T-helper 22 cell (primary cell): ENCODE measurements at places on chromosomes 5 and 9.
A peak's percentile ranks its signal among the peaks of the same experiment; 100 is the strongest.

DNA sequence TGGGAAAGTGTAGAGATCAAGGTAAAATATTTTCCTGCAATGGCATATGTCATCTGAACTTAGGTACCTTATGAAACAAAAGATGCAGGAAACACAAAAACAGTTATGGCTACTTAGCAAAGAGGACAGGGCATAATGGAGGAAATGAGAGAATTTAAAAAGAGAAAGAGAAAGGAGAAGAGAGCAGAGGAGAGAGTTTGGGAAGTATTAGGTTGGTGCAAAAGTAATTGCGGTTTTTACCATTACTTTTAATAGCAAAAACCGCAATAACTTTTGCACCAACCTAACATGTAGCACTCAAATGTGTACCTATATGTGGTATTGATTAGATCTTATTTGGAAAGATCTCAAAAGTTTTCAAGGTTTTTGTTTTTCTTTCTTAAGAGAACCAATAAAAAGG, 160.1 kb upstream of the ACTBL2 start:
- no peak for DNase-seq

- no peak for DNase-seq
Measured at GRCh38 chr5:175052351-175052750, 328.0 kb downstream of the MSX2 start.

DNA sequence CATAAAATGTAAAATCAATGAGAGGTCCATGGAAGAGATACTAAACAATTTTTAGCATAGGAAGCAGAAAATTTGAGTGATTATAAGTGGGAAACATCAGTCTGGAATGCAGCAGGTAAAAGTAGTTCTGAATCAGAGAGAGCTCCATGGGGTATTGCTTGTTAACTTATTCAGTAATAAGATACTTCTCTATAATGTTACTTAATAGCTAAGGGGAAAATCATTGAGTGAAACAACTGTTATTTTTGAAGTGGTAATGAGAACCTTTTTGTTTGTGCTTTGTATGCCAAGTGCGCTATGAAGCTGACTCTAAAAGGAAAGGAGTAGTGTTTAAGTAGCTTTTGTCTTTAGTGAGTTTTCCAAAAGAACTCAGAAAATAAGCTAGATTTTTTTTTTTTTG, 95.2 kb downstream of the ERBIN start:
- DNase-seq: no peak

DNA sequence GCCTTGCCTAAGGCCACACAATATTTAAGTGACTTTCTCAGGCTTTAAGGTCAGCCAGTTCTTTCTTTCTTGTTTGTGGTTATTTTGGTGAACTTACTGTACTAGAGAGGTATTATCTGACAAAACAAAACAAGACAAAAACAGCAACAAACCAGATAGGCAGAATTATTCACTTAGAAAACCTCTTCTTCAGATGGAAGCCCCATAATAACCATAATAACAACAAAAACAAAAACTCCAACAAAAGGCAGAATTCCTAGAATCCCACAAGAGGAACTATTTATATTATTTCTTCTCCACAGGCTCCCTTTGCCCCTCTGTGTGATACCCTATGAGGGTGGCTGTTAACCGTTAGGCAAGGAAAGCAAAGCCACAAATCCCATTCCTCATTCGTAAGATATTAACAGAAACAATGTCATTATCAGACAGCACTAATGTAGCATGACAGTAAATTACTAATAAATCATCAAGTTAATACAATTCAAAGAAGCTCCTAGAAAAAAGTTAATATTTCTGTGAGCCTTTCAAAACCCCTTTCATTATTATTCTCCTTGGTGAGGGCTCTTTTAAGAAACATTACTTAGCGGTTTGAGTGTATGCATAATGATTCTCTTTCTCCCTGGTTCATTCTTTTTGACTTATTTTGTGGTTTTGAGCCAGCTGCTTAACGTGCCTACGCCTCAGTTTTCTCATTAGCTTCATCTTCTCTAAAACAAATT, 274.9 kb downstream of the EFNA5 start:
- DNase-seq: no peak

DNA sequence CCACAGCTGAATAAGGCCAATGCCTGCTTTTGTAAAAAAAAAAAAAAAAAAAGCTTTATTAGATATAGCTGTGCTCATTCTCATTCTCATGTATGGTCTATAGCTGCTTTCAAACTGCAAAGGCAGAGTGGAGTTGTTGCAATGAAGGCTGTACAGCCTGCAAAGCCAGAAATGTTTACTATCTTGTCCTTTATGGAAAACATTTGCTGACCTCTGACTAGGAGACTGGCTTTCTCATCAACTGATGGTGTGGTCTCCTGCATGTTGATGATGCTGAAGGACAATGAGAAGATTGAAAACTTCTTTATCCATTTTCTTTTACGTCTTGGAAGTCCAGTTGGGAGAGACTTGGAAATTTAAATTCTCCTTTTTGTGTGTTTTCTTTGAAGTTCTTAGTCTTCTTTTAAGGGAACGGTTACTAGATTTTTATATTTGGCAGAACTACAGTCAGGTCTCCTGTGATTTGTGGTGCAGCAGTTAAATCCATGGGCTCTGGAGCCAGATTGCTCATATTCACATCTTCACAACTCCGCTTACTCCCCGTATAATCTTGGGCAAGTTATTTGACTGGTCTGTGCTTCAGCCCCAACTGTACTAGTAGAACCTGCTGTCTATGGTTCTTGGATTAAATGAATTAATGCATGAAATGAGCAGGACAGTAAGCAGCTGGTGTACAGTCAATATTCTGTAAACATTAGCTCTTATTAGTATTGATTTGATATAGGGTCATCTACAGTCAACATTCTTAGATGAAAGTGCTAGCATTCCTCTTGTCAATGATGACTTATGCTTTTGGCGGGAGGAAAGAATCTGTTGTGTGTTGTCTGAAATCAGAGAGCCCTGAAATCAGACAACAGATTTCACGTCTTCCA, 39.7 kb upstream of the BASP1 start:
- no peak for DNase-seq

- DNase-seq: no peak
Measured at GRCh38 chr5:108729242-108729615, 18.5 kb upstream of the FER start.

GRCh38 chr9:78397454-78397853, 100.5 kb downstream of the PSAT1 start:
- DNase-seq: no peak

- DNase-seq: no peak
Measured at GRCh38 chr9:110575169-110575568, 4.4 kb downstream of the SVEP1 start.

- DNase-seq: no peak
Measured at GRCh38 chr5:6822556-6823343, 109.5 kb downstream of the TENT4A start.

DNA sequence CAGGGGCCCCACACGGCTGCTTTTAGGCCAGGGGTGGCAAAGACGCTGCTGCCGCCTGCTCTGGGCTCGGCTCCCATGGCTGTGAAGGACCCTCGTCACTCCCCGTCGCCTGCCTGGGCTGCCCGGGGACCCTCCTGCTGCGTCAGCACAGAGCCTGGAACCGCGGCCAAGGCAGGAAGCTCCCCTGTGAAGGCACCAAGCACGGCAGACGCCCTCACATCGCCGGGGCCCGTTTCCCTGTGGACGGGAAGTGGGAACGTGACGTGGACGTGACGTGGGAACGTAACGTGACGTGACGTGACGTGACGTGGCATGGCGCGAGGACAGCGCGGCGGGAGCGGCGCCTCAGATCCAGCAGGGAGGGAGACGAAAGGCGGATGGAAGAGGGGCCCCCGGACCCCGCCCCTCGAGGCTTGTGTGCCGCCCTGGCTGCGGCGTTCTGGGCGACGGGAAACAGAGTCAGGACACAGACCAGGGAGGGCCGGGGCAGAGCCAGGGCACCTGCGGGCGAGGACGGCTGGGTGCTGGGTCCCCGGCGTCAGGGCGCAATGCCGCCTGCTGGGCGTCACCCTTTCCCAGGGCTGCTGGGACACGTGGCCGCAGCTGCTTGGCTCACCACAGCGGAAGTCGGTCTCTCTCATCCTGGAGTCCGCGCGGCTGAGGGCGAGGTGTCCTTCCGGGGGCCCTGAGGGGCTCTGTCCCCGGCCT, 53.1 kb downstream of the MRPL36 start:
- DNase-seq: no peak

DNA sequence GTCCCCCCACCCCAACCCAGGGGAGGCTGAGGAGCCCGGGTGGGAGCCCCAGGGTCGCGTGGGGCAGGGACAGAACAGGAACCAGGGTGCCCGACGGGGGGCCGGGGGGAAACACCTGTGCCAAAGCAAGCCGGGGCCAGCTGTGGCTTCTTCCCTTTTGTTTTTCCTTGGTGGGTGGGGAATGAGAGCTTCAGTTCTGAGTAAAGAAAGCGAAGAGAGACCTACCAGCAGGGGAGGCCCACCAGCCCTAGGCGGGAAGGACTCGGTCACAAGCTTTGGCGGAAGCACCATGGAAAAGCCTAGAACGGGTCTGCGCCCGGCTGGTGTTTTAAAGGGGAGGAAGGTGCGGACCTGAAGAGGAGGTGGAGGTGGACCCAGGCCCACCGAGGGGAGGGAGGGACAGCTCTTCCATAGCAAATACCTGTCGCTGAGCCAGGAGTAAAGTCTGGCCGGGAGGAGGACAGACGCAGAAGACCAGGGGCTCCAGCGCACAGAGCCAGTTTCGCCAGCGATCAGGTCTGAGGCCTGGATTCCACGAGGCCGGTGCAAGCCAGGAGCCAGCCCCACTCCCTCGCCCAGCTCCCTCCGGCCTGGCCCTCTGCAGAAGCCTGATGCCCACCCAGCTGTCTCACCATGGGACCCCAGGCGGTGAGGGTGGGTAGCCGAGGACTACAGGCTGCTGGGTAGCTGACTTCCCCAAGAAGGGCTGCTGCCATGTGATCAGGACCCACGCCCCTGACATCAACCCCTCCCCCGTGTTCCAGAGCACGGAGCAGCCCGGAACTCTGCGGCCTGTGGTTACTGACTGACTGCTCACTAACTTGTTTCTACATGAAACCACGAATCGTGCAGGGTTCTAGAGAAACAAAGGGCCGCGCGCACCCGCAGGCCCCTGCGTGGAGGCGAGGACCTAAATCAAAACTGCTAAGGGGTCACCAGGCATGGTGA, 849 bp upstream of the MGAT1 start:
- peak; percentile 78 for DNase-seq

- no peak for DNase-seq
Measured at GRCh38 chr9:76859860-76860259, 46.1 kb downstream of the PRUNE2 start.

DNA sequence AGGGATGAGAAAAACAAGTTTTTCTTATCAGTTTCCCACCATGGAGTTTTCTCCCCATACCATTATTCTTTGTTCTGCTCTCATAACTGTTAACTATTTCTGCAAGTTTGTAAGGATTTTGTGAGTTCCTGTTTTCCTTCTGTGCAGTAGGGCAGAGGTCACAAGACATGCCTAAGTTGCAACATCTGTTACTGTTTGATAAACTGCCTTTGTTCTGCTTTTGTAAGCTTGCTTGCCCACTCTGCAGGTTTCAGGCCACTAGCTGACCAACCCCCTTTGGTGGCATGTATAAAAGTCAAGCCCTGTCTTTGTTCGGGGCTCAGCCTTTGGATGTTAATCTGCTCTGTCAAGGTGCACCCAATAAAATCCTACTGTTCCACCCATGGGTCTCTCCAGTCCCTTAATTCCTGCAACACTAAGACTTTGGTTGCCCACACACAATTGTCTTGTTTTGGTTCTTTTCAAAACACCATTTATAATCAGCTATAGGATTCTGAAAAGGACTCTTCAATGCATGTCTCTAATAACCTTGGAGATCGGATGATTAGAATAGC, 545.4 kb downstream of the CDH9 start:
- DNase-seq: no peak

- DNase-seq: no peak
Measured at GRCh38 chr9:94697972-94698581, 28.4 kb upstream of the AOPEP start.

DNA sequence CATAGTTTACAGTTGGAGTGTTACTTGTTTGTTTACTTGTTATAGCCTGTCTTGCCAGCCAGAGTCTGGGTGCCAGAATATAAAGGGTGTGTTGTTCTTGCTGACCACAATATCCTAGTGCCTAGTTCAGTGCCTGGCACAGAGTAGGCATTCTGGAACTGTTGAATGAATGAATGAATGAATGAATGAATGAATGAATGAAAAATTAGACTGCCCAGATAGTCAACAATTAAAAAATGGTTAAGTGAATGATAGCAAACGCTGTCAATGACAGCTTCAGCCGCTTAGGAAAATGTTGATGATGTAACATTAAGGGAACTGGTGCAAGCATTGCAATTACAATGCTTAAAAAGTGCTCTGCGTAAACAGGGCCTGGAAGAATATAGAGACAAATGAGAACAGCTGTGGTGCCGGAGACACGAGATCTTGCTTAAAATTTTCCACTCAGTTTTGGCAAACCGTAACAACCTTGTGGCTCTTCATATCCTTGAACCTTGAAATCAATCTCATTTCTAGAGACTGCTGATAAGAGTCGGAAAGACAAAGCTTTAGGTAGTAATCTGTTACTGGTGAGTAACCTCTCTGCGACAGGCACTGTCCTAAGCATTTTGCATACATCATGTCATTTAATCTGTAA, 4.7 kb upstream of the TTLL11 start:
- DNase-seq: no peak

GRCh38 chr5:116572350-116573278, 2.0 kb downstream of the SEMA6A start:
- DNase-seq: no peak

GRCh38 chr5:67773411-67774266, 441.9 kb upstream of the PIK3R1 start:
- no peak for DNase-seq

- DNase-seq: no peak
Measured at GRCh38 chr5:165565911-165566310, 2060.5 kb downstream of the MAT2B start.

DNA sequence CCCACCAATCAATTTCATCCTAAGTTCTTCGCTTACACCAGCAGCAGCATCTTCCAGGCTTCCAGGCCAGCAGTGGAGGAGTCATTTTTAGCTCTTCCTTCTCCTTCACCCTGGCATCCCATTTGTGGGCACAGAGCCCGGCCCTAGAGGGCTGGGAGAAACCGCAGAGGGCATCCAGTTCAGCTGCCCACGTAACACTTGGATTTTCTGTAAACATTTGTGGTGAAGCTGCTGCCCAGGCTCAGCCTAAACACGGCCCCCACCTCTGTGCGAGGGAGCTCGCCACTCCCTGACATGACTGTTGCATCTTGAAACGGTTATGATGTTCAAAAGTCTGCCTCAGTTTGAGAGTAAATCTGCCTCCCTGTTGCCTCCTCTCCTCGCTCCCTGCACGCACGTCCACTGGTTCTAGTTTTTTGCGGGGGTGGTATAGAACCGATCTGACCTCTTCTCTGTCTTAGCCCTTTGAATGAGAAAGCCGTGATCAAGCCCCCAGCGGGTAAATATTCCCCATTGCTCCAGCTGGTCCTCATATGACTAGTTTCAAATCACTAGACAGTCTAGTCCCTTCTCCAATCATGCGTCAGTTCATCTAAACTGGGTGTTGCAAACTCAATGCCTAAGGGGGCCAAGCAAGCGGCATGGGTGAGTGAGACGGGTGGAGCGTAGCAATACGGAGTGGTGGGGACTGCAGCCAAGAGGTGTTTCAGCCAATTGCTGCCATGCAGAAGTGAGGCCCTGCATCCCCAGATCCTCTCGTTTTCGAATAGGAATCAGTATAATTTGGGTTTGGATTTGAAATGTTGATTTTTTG, 34.9 kb upstream of the N4BP3 start:
- DNase-seq: no peak
